ENCODE measurements at places on chromosomes 7 and 10.

- no peak for DNase-seq
These were observed 81.7 kb upstream of the FAM20C start for GRCh38 chr7:110557-111232.

- no peak for DNase-seq
These were observed 475.3 kb upstream of the AUTS2 start for GRCh38 chr7:69122953-69123352.

- DNase-seq, result no peak
These were observed 10.1 kb upstream of the HOXA13 start for GRCh38 chr7:27209933-27210440.

DNA sequence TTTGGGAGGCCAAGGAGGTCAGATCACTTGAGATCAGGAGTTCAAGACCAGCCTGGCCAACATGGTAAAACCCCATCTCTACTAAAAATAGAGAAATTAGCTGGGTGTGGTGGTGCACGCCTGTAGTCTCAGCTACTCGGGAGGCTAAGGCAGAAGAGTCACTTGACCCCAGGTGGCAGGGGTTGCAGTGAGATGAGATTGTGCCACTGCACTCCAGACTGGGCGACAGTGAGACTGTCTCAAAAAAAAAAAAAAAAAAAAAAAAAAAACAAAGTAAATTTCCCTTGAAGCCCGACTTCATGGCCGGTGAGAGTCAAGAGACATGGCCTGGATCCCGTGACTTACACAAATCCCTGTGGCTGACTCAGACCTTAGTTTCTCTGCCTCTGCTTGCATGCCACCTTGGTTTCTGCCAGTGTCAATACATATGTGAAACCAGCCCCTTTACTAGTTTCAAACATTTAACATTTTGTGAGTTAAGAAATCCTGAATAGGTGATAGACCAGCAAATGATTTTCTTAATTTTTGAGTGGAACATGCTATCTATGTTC is 62.8 kb downstream of the ZEB1 start:
- DNase-seq, result no peak

GRCh38 chr10:128985036-128985435 is 482.0 kb upstream of the MGMT start:
- DNase-seq, result no peak

DNA sequence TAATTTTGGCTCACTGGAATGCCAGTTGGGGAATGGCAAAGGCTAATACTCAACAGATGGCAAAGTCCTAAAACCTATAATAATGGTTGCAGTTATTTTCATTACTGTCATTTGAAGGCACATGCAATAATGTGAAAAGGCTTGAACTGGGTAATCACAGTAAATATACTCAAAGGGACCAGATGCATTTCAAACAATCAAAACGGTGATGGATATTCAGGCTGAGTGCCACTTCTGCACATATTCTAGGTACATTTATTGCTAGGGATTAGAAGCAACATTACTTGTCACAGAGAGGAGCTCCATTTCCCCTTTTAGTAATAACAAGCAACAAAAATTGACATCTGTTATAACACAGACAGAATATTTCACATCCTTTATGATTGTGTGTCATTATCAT is 171.8 kb downstream of the NXPH1 start:
- no peak for DNase-seq

GRCh38 chr7:105024734-105025133 is 10.7 kb downstream of the KMT2E start:
- DNase-seq, result no peak

DNA sequence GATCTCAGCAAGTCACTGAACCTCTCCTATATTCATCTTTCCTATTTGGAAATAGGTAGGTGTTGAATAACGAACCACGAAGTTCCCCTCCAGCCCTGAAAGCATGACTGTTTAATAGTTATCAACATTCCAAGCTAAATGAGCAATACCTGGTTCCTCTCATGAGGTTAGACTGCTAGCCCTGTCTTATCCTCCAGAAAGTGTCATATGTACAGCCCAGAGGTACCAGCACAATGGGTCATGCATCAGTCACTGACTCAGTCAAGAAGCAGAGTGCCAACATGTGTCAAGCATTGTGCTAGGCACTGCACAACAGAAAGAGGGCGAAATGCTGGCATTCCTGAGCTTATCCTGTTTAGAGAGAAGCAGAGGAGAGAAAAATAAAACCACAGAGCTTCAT is 70.0 kb downstream of the AMPH start:
- no peak for DNase-seq

DNA sequence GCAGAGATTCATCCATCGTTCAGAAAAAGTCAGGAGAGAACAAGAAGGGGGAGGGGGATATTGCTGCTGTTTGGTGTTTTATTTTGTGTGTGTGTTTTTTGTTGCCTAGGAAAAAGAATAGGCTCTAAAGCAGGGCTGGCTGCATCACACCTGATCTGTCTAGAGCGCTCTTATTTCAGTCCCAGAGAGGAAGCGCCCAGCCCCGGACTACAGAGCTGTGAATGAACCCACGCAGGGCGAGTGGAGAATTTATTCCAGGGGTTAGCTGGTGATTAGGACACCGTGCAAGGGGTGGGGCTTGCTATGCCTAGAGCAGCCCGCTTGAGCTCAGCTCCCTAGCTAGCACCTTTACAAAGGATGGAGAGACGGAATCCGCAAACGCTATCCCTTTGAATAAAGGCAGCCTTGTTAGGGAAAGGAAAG is 621 bp upstream of the FAM13C start:
- no peak for DNase-seq

DNA sequence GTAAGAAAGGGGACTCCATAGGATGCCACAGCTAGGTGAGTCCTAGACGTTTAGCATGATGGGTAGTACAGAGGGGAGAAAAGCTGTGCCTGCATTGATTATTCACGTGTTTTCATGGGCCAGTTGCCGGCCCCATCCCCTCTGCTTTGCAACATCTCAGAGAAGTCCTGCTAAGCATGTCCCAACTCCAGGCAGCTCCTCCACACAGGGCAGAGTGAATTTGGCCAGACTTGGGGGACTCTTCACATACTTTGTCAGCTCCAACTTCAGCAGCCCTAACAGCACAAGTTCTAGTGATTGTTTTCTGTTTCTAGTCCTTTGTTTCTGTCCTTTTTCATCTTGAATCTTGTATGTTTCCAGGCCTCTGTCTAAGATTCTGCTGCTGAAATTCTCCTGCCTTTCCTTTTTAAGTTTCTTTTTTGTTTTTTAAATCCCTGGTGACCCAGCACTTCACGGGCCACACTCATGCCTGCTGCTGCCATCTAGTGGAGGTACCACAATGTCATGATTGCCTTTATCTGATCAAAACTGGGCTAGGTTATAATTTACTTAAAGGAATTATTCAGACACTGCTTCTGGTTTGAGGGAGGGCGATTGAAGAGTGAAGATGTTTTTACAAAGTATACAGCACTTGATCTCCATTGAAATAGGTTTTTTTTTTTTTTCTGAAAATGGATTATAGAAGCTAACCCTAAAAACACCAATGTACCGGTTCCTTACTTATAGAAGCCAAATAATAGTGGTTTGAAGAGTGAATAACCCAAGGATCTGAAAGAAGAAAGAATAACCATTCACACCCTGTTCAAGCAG is 276.9 kb downstream of the CSTF2T start:
- peak; percentile 70 for DNase-seq

DNA sequence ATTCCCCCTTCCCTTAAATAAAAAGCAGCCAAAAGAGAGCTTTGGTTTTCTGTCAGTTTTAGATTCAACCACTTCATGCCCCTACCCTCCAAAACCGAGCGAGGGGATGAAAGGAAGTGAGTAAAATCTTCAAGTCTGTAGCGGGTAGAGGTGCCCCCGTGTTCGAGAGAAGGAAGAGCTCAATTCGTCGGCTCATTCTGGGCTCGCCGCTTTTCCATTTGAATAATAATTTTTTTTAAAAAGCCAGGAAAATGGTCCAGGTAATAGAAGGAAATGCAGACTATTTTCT is 436.2 kb upstream of the GALNT17 start:
- DNase-seq, result no peak

DNA sequence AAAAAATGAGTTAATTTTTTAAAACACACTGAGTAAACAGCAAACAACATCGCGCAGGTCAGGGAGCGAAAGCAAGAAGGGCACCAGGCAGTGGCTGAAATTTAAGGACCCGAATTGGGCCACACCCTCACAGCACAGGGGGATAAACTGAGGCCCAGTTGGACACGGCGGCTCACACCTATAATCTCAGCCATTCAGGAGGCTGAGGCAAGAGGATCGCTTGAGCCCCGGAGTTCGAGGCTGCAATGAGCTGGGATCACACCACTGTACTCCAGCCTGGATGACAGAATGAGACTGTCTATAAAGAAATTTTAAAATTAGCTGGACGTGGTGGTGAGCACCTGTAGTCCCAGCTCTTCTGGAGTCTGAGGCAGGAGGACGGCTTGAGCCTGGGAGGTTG is 69.6 kb downstream of the PDGFA start:
- DNase-seq, result no peak

DNA sequence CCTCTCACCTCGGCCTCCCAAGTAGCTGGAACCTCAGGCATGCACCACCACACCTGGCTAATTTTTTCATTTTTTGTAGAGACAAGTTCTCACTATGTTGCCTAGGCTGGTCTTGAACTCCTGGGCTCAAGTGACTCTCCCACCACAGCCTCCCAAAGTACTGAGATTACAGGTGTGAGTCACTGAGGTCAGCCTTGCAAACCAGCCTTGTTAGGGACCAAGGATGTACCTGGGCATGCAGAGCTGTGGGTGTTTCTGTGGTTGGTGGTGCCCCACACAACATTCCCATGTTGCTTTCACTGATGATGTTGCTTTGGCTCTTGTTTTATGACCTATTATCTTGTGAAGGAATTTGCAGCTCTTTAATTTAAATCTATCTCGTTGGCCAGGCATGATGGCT is 54.8 kb downstream of the OTUD1 start:
- no peak for DNase-seq

- no peak for DNase-seq
These were observed 4.2 kb downstream of the NOS3 start for GRCh38 chr7:150994838-150995510.

DNA sequence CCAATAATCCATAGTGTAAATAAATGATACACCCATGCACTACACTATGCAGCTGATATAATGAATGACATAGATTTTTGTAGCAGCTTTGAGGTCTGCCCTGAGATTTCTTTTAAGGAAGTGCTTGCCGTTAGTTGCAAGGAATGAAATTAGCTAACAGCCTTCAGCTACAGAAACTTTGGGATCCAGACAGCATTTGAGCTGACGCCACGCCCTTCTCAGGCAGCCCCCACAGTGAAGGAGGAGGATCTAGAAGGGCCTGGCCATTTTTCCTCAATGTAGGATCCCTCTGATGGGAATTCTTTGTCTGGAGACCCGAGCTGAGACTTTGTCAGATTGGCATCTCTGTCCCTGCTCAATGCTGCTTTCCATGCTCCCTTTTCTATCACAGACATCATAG is 6.1 kb upstream of the PDK4 start:
- DNase-seq, result no peak

- peak; percentile 80 for DNase-seq
These were observed 19.4 kb downstream of the ZMIZ2 start for GRCh38 chr7:44767912-44768627.

DNA sequence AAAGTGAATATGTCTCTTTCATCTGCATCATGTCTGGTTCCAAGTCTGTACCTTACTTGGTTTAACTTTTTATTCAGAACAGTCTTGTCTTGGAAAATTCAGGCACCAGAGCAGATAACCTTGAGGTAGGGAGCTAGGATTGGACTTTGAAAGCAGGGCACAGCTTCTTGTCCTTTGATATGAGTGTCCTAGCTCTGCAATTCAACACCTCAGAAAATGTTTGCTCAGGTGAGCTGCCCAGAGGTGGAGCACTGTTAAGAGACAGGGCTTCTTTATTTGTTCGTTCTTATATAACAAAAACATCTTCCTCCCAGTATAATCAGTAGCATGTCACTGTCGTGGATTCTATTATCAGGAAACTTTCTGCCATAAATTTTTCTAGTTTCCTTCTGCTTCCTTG is 118.3 kb downstream of the LRRC4 start:
- DNase-seq, result no peak

DNA sequence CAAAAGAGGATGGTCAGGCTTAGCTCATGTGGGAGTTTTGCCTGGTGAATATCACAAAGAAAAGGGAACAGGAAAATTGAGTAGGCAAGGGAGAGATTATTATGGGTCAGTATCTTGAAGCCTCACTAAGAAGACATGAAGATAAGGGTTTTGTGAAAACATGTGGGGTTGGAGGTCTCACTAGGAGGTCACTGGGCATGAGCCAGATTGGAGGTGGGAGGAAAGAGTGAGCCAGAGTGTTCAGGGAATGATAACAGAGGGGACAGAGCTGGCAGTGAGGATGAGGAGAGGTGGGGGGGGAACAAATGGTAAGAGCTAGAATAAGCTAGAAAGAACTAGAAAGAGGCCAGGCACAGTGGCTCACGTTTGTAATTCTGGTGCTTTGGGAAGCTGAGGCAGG is 374.3 kb downstream of the GRID1 start:
- DNase-seq, result no peak

DNA sequence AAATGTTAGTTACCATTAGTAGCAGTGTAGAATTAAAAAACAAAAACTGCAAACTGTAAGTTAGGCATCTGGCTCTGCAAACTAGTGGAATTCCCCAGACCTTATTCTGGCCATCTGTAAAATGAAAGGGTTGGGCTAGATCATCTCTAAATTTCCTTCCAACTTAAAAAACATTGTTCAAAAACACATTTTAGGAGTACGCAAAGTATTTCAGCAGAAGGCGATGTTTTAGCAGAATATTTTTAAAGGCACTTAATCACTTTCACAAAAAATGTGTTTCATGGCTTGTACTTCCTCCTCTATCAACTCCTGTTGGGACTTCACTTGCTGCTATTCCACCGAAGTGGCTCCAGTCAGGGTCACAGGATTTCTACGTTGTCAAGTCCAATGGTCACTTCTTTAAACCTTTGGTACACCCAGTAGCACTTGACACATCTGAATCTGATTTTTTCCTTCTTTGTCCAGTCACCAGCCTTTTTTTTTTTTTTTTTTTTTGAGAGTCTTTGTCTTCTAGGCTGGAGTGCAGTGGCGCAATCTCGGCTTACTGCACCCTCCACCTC is 169.0 kb downstream of the AHR start:
- DNase-seq, result no peak

DNA sequence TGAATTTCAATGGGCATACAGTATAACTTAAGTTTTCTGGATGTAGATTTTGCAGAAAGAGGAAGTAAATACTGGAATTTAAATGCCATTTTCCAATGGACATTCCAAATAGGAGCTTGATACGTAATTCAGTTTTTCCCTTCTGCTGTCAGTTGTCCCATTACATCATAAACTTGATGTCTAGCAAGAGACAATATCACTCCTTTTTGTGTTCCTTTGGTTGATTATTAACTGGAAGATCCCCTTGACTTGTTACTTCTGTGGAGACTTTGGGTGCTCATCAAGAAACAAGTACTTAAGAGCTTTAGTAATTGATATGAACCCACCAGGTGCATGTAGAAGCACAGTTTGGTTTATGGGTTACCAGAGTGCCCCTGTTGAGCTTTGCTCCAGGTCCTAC is 116.1 kb downstream of the ST7 start:
- DNase-seq, result no peak

DNA sequence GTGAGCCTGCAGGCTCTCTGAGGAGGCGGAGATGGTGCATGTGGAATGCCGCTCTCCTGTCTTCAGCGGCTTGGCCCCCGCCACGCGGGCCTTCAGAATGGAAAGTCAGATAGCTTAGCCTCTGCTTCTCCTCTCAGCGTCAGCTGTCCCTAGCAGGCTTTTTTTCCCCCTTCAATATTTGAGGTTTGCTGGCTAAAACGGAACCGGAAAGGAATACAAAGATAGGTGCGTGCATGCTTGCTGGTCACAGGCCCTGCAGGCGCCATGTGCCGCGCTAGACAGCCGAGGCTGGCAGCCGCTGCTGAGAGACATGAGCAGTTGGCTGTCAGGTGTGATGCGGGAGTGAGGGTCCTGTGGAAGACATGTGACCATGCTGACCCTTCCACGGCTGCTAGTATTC is 161.2 kb upstream of the COBL start:
- DNase-seq, result no peak

GRCh38 chr7:114652041-114652440 is 237.4 kb downstream of the FOXP2 start:
- DNase-seq, result no peak
